T follicular helper cell (primary cell): ENCODE measurements at places on chromosomes 3 and 15.

DNA sequence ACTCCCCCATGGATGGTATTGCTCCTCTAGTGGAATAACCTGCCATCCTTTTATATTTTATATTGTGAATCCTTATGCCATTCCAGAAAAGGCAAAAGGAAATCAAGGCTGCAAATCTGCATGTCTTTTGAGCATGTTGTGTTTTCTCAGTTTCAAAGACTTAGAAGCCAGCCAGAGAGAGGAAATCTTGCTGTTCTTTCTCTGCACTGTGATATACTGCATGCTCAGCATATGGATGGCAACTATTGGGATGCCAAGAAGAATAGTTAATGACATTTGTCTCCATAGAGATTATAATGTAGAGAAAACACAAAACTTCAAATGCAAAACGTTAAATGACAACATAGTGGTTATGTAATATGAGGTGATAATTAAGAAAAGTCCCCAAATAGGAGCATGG is 106.0 kb upstream of the NUDT16 start:
- no peak for DNase-seq

GRCh38 chr3:176193032-176193730 is 1004.1 kb downstream of the TBL1XR1 start:
- no peak for DNase-seq

GRCh38 chr3:184066211-184066610 is 13.4 kb downstream of the HTR3C start:
- DNase-seq: no peak

GRCh38 chr3:74023395-74023794 is 398.7 kb upstream of the PDZRN3 start:
- no peak for DNase-seq

DNA sequence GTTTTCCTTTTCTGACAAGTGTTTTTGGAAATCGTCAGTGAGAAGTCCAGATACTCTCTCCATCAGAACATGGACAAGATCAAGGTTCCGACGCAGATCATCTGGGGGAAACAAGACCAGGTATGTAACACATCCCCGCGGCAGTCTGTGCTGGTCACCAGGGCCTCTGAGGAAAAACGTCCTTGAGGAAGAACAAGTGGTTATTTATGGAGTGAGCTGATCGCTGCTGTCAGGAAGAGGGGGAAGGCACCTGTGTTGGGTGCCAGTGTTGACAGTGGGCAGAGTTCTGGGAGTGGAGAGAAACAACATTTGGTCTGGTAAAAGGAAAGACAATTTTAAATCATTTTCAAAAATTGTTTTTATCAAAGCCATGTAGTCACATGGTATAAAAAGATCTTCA is 20.7 kb upstream of the RPP14 start:
- DNase-seq: no peak

- no peak for DNase-seq
Observed at GRCh38 chr3:41093476-41093875, 105.8 kb upstream of the CTNNB1 start.

DNA sequence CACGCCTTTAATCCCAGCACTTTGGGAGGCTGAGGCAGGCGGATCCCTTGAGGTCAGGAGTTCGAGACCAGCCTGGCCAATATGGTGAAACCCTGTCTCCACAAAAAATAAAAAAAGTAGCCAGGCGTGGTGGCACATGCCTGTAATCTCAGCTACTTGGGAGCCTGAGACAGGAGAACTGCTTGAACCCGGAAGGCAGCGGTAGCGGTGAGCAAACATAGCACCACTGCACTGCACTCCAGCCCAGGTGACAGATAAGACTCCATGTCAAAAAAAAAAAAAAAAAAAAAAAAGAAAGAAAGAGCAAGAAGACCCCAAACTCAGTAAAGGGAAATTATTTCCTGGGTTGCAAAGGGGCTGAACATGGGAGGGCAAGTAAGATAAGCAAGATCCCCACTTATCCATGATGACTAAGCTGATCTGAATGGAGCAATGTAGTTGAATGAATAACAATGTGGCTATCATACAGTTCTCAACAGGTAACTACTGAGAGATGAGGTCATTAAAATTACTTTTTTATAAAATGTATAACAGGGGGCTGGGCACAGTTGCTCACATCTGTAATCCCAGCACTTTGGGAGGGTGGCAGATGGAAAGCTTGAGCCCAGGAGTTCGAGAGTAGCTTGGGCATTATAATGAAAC is 46.0 kb downstream of the RBM15B start:
- no peak for DNase-seq

GRCh38 chr15:28014623-28015200 is 84.4 kb downstream of the OCA2 start:
- no peak for DNase-seq

DNA sequence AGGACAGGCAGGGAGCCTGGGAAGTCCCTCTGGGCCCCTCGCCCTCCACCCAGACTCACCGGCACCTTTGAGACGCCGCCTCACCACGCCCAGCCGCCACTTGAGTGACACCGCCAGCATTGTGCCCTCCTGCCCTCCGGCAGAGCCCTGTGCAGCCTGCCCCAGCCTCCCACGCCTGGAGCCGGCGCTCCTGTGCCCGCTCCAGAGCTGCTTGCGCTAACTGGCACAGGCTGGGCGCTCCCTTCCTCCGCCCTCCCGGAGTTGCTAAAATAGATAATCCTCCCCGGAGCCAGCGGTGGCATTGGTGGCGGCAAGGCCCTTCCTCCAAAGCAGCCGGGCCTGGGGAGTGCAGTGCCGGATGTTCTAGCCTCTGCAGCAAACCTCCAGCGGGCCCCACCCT is 15.7 kb upstream of the GRIP2 start:
- no peak for DNase-seq

DNA sequence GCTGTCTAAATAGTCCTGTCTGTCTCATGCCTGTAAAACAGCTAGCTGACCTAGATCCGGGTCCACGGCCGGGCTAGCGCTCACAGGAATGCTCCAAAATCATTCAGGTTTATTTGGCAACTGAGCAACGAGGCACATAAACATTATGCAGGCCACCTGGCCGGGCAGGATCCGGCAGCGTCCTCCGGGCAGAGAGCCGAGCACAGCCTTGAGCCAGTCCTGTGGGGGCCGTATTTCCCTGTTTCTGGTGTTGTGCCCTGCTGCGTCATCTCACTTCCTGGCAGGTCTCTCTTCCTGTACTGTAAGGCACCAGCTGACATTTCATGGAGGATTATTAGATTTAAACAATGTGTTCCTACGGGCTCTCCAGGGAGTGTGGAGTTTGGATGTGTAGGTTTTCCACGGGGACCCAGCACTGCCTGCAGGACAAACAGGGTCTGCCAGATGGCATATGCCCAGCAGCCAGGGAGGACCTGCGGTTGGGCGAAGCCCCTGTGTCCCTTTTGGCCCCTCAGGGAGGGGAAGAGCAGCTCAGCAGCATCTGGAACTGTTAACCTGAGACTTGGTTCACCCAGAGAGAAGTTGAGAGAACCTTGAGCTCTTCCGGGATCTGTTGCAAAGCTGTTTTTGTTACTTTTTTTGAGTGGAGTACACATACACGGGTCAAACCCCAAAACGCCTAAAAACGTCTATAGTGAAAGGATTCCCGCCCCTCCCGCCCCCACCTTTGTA is 16.6 kb upstream of the LRRK1 start:
- DNase-seq: no peak

DNA sequence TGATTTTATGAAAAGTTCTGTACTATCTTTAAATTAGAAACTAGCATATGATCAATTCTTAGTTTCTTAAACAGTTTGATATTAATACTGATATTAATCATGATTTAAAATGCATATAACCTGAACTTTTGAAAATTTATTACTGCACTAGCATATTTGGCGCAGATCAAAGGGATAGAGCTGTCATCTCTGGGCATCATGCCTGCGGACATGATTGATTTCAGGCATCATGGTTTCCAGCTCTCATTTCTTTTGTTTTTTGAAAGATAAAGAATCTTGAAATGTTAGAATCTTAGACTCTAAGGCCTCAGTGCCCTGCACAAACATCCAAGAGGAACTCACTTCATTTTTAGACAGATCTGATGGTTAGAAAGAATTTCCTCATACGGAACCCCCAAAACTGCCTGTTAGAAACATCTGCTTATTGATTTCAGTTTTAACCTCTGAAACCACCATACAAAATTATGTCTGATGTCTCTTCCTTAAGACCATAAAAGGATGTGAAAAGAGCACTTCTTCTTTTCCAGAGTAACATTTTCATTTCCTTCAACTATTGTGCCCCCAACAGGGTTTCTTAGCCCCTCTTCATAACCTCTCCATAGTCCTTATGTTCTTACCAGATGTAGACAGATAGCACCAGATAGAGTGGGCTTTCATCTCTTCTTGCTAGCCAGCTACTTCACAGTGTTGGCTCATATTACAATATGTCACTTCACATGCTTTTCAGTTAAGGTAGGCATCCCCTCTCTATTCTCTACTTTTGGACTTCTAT is 110.8 kb downstream of the BBX start:
- no peak for DNase-seq

GRCh38 chr15:48590723-48591122 is 54.8 kb downstream of the FBN1 start:
- DNase-seq: no peak

DNA sequence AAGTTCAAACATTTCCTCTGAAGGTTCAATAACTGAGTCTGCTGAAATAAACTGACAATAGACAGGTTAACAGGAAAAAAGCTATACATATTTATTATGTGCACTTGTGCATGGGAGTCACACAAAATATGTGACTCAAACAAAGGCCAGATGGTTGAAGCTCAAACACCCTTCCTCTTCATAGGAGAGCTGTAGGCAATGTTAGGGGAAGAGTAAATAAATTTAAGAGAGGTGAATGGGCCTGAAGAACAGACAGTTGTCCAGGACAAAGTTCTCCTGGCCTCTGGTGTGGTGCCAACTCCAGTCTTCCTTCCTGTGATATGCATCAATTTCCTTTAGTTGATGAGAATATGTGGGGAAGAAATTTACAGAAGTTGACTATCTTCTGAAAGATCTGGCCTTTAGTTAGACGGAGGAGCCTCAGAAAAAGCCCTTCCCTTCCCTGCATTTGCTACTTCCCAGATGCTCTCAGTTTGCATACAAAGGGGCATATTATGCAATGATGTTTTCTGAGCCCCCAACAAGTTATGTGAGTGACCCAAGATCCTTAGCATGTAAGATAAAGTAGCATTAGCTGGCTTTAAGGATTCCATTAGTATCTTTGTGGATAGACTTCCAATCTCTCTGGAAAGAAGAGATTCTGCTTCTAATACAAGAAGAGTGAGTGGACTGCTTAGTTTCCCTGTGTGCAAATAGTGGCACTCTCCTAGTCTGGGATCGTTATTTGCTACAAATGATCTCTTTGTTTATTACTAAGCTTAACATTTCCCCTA is 96.4 kb upstream of the IGSF10 start:
- no peak for DNase-seq

DNA sequence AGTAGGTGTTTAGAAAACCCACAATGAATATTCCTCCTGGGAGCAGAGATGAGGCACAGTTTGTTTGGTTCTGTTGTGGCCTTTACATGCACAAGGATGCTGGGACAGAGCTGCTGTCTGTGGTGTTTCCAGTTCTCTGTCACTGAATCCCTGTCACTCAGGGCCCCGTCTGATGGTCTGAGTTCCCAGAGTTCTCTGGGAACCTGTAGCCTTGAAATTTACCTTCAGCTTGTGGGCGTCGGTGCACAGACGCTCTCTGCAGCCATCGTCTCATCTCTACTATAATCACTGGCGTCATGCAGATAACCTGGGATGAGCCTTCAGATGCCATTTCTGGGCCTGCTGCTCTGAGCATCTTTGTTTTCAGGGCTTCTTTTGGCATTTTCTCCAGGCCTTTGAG is 81.9 kb downstream of the LRRK1 start:
- no peak for DNase-seq

DNA sequence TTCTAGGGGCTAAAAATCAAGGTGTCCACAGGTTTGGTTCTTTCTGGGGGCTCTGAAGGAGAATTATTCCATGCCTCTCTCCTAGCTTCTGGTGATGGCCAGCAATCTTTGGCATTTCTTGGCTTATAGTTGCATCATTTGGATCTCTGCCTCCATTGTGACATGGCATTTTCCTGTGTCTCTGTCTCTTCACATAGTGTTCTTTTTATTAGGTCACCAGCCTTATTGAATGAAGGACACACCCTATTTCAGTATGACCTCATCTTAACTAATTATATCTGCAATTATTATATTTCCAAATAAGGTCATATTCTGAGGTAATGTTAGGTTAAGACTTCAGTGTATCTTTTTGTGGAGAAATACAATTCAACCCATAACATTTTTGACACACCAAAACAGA is 3.2 kb upstream of the GBE1 start:
- no peak for DNase-seq

DNA sequence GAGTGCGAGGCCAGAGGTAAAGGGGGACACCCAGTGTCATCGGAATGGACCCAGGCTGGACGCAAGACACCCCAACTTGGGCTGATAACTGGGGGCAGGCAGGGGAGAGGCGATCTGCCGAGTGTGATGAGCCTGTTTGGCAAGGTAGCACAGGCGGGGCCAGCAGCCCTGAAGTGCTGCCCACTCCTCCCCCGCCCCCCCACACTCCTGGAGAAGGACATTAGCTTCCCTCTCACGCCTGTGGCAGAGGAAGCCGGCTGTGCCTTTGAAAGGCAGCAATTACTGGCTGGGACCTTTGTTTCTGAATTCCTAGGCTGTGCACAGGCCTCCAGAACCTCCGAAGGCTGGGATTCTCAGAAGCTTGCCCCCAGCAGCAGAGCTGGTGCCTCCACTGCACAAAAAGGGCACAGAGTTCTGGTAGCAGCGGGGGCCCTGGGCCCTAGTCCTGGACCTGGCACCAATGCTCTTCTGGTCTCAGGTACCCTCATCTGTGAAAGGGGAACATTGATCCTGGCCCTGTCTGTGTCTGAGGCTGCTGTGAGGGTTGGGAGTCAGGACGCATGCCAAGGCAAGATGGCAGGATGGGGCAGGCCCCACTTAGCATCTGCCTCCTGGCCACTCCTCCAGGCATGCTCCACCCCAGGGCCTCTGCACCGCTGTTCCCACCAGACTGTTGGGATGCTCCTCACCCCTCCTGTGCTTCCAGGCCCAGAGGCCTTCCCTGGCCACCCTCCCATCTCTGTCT is 28.6 kb downstream of the IQSEC1 start:
- no peak for DNase-seq

DNA sequence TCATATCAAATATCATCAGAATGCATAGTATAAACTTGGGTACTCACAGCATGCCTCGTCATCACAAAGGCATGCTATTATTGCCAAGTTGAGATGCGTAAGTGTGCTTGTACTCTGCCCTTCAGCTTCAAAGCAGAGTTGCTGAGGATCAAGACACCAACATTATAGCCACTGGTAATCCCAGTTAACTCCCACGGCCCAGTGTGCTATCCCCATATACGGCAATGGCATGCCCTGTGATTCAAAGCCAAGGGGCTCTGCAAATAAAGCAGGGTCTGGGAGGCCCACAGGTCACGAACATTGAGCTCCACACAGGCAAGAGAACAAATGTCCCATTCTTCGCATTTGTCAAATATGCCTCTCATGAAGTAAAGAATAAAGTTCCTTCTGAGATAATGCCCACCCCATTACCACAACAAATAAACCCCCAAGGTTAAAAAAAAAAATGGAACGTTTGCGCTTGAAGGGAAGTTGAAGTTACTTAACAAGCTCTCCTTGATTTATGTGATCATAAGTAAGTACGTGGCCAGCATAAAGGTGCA is 298.1 kb upstream of the NECTIN3 start:
- DNase-seq: no peak
